ENCODE measurements at places on chromosomes 16 and 17.

- no peak for DNase-seq
Measured at GRCh38 chr17:21291357-21291756, 6.8 kb downstream of the MAP2K3 start.

GRCh38 chr16:71859762-71860521 lies 14.2 kb downstream of the ATXN1L start:
- DNase-seq, result no peak

DNA sequence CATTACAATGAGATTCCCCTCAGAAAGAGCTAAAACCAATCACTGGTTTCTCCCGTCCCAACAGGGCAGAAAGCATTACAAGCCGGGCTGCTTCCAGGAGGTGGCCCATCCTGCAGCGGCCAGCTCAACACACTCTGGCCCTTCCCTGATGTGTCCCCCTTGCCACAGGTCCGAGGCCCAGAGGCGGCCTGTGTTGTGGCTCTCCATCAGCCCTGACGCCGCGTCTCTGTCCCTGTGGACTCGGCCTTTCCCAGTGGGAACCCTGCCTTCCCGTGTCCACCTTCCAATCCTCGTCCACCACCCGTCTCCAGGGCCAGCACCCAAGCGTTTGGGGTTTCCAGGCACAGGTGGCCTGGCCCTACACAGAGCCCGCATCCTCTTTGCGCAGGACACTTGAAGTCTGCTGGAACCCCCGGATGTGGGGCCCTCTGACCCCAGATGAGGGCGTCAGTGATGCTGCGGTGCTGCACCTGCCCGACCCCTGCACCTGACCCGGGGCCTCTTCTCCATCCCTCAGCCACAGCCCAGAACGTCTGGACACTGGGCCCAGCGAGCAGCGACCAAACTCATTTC lies 21.1 kb downstream of the RAB40B start:
- DNase-seq, result no peak

- DNase-seq, result no peak
Measured at GRCh38 chr17:2789700-2790099, 6.5 kb upstream of the RAP1GAP2 start.

GRCh38 chr16:9797306-9797705 lies 384.9 kb downstream of the GRIN2A start:
- DNase-seq, result no peak

DNA sequence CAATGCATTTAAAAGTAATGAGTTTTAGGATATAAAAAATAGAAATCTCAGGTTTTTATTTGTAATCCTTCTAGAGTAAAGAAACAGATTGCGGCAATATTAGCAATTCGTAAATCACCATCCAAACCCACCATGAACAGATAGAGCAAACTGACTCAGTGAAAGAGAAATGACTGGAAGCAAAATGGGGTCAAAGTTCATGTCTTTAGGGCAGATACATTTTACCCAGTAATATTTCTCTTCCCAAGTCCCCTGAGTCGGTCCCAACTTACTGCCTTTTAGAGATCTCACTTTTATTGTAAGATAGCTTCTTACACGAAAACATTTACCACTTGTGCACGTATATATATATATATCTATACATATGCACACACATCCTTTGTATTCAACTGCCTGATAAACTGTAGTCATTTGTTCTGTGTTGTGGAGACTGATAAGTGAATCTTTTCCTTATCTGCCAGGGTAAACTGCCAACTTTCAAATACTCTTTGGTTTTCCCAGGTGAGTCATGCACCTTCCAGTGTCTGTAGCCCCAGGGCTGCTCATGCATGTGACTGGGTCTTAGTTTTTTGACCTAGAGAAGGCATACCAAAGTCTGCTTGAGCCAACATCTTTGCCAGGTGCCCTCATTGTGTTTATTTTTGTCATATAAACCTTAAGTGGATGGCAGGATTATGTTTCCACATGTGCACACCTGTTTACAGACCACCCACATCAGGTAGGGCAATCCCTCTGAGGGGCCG lies 7.8 kb upstream of the IRF8 start:
- DNase-seq, result no peak

- DNase-seq, result no peak
Measured at GRCh38 chr17:2801841-2802240, 5.6 kb downstream of the RAP1GAP2 start.

GRCh38 chr17:60514500-60514899 lies 11.5 kb downstream of the APPBP2 start:
- DNase-seq, result no peak

GRCh38 chr16:49000594-49000993 lies 281.0 kb downstream of the CBLN1 start:
- no peak for DNase-seq

DNA sequence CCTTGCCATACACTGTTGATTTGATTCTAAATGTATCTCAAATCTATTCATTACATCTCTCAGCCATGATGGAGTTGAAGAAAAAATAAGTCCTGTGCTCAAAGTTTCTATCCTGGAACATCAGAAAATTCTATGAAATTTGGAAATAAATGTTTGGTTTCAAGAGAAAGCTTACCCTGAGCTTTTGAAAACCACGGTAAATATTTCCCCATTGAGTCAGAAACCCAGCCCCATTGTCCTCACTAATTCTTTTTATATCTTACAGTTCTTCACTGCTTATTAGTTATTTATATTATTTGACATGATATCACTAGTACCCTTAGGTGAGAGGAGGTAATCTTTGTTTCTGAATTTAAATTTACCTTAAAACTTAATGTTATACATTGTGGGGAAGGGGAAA lies 128.5 kb downstream of the MRTFB start:
- DNase-seq, result no peak

GRCh38 chr16:70739389-70739788 lies 53.5 kb upstream of the MTSS2 start:
- DNase-seq, result no peak

- DNase-seq, result peak; percentile 12
Measured at GRCh38 chr17:66123163-66123562, 68.8 kb downstream of the CEP112 start.

- DNase-seq, result no peak
Measured at GRCh38 chr16:89023621-89024511, 46.9 kb upstream of the CBFA2T3 start.

DNA sequence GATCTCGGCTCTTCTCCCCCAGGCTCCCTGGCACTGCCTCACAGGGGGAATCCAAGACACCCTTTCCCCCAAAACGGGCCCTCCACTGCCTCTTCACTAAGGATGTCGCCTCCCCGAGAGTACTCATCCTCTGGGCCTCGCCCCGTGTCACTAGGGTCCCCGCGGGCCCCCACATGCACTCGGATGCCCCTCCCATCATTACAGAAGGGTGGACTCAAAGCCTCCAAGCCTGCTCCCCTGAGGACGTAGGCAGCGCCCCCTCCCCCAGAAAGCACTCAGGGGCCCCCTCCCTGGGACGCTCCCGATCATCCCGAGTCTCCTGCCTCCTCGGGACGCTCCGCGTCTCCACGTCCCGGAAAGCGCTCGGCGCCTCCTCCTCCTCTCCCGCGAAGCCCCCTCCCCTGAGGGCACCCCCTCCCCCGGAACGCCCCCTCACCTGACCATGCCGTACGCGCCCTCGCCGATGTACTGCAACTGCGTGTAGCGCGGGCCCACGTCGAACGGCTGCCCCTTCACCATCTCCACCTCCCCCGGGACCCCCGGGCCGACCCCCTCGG lies 338 bp downstream of the MAPK3 start:
- DNase-seq, result no peak

DNA sequence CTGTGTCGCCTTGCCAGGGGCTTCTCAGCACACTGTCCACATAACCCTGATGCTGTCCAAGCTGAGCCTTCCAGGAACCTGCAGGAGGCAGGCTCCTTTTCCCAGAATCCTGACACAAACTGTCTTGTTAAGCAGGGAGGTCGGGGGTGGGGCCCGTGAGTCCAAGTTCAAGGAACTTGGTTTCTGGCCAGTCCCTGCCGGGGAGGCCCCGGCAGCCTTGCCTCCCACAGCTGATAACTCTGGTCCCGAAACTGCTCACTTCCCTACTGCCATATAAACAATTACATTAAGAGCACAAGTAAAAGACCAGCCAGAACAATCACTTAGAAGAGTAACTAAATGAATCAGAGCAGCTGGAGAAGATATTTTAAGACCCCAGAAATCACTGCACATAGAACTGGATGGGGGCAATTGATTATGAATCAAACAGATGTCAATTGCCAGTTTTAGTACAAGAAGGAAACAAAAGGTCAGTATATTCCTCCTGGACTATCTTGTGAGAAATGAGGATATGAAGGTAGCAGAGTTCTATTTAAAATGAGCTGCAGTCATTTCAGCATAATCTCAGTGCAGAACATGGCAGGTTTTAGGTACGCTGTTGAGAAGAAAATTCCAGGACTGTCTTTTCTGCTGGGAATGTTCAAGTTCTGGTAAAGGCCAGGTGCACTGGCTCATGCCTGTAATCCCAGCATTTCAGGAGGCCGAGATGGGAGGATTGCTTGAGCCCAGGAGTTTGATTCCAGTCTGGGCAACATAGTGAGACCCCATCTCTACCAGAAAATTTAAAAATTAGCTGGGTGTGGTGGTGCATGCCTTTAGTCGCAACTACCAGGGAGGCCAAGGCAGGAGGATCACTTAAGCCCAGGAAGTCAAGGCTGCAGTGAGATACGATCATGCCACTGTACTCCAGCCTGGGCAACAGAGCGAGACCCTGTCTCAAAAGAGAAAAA lies 169.8 kb downstream of the PITPNC1 start:
- peak; percentile 20 for DNase-seq

DNA sequence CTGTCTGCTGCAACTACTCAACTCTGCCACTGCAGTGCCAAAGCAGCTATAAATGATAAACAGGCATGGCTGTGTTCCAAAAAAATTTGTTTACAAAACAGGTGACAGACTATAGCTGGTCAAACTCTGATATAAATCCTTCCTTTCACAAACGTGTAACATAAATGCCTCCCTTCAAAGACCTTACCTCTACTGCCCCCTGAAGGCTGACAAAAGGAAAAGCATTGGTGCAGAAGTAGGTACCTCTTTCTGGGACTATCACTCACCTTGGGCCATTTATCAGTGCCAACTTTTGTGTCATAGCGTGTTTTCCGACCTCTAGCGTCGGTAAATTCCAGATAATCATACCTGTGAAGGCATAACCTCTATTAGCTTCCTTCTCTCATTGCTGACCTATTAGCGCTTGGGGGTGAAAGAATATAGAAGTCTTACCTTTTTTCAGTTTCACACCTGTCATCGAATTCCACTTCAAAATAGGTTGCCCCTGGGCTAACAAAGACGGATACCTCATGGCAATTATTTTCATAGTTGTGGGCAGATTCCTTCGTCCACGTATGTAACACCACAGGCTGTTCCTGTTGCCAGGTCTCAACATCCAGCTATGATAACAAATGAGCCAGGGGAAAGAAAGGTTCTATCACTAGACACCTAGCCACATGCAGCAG lies 67.9 kb downstream of the ZZEF1 start:
- peak; percentile 42 for DNase-seq

- DNase-seq, result no peak
Measured at GRCh38 chr17:80445007-80445725, 30.2 kb downstream of the ENDOV start.

DNA sequence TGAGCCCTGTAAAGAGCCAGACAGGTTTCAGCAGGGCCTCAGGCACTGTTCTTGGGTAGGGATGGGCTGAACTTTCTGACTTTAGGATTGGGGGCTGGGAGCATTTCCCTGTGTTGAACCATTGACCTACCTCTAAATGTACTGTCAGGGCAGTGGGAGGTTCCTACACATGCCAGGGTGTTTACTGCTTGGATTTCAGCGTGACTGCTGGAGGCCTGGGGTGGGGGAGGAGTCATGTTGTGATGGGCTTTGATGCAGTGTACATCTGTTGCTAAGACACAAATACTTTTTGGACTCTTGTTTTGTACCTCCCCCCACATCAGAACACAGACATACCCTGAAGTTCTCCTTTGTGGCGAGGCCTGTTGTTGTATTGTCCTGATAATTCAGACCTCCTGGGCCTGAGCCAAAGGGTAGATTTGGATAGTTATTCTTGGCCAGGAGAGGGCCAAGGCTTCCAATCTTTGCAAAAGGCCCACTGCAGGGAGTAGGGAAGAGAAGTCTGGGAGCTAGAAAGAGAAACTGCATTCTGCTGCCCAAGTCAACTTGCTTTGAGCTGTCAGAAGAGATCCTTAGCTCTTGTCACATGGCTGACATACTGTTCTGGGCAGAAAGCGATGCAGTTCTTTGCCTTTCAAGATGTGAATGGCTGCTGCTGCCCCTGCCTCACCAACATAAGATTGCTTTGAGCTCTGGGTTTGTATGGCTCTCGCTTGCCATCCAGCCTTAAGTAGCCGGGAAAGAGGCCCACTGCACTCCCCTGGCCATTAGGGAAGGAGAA lies 3.7 kb downstream of the NFE2L1 start:
- DNase-seq, result peak; percentile 90

- no peak for DNase-seq
Measured at GRCh38 chr16:74682556-74682955, 15.9 kb upstream of the RFWD3 start.

DNA sequence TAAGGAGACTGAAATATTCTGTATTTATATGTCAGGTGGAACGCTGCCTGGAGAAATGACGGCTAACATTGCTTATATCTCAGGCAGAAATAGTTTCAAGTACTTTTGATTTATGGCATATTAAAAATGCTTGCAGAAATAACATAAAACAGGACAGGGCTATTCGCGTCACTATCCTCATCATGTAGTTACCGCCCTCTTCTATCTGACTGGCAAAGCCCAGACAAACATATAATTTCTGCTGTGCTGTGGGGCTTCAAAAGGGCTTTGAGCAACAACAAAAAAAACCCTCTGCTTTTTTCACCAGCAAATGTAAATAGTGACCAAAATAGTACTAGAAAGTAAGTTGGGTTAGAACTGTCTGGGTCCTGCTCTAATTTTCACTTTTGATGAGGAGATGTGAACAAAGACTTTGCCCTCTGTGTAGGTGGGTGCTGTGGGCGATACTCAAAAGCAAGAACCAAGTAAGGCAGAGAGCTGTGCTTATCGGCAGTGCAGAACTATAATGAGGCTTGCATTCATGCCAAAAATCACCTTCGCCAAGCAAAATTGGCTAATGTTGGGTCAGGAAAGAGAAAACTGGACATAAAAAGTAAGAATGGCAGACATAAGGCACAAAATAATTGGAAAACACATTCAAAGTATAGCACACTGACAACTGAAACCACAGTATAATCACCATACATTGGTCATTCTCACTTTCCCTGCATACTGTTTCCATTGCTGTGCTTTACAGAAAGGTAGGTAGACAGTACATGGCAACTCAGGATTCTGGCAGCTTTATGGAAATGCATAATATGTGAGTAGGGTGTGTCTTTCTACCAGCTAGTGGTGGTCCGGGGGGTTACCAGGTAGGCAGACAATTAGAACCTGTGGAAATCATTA lies 151.2 kb upstream of the AXIN2 start:
- no peak for DNase-seq

- DNase-seq, result no peak
Measured at GRCh38 chr17:44785921-44786320, 27.1 kb downstream of the ADAM11 start.

DNA sequence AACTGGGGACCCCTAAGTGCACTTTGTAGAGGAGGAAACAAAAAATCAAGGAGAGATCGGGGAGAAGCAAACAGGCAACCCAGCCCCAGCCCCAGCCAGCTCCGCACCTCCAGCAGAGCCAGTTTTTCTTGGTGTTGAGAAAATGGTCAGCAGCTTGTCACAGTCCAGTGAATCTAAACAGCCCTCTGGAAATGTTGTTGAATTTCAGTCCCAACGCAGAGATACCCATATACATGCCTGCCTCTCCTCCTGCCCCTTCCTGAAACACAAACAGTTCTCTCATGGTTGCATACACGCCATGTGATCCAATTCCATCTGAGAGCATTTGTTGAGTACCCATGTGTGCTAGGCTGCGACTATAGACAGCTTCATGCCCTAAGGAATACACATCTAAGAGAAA lies 42.4 kb upstream of the LHX1 start:
- DNase-seq, result no peak

GRCh38 chr16:49282690-49283375 lies 1.2 kb upstream of the CBLN1 start:
- no peak for DNase-seq
